Muscle of back (tissue), 13 donors: ENCODE measurements at places on chromosomes 7 and 10.

DNA sequence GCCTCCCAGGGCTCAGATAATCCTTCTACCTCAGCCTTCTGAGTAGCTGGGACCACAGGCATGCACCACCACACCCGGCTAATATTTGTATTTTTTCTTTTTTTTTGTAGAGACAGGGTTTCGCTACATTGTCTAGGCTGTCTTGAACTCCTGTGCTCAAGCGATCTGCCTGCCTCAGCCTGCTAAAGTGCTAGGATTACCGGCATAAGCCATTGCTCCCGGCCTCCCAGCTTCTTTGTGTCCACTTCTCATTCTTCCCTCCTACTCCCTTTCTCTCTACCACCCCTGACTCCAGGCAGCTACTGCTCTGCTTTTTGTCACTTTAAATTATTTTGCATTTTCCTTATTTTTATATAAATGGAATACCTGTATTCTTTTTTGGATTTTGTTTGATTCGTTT, 83.4 kb downstream of the PALS2 start:
- no peak for DNase-seq

DNA sequence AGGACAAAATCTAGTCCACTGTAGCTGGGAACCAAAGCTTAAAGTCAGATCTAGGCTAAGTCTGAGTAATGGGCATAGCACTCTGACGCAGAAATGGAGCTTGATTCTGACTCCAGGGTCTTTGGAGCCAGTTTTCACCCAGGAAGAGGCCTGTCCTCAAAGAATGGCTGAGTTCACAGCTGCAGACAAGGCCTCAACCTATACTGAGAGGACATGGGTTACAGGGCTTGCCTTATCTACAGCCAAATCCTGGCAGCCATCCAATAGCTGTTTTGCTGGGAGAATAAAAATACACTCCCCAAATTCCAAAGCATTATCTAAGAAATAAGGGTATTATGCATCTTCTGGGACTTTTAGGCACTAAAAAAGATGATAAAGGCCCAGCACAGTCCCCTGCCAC, 154.8 kb downstream of the RAPGEF5 start:
- DNase-seq = no peak

- DNase-seq = no peak
These were observed 40.9 kb downstream of the BMPER start for GRCh38 chr7:33946094-33946699.

DNA sequence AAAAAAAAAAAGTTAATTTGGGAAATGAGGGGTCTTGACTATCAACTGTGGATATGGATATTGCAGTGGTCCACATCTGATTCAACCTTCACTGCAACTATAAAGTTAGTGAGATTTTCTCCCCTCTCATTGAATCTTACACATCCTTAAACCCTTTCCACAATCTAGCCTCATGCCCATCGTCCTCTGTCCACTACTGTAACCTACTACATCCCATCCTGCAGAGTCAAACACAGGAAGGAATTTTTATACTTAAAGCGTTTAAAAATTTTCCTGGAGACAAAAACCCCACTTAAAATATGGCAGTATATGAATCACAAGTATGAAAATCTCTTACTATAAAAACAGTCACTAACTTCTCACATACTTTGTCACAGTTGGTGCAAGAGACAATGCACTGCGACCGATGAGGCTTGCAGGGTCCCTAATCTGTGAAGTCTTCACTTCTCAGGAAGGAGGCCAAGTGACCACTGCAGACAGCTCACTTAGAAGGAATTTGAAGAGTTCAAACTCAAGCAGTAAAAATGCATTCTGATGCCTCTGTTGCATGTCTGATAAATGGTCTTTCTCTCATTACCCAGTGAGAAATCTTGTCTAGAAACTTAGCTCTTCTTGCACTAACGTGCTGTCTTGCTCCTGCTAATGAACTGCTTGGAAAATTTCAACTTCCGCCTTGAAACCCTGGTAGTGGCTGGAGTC, 50.3 kb upstream of the ST8SIA6 start:
- DNase-seq = peak; percentile 84

DNA sequence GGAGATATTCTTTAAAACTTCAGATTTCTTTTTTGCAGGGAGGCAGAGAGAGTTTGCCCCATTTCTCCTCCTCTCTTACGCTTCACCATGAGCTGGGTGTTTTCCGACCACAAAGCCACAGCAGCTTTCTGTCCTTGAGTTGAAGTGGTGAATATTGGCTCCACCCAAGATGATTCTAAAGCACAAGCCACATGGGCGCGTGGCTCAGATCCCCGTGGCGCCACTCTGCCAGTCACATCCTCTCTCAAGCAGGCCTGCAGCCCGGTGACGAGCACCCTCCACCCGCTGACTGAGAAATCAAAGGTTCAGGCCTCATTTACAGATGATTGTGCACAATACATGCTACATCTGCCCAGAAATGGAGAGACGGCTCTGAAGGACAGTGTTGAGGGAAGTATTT, 27.6 kb upstream of the RNF32 start:
- DNase-seq = no peak

- no peak for DNase-seq
These were observed 26.3 kb upstream of the CCDC7 start for GRCh38 chr10:32419615-32420014.

DNA sequence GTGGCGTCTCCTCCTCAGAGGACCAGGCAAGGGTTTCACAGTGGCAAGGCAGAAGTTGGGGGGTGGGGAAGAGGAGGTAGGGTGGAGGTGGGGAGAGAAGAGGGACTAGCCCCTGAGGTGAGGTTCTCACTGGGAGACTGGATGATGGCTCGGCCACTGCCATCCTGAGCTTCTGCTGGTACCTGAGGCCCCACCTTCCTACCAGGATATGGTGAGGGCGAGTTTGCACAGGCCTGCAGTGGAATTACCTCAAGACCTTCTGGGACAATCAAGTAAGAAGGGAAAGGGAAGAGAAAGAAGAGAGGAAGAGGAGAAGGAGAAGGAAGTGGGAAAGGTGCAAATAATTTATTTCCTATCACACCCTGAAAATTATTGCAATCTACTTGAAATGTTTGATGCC, 111.8 kb upstream of the GDF10 start:
- DNase-seq = no peak

GRCh38 chr7:72023926-72024325, 388.2 kb downstream of the CALN1 start:
- no peak for DNase-seq

- no peak for DNase-seq
These were observed 105.0 kb downstream of the PHTF2 start for GRCh38 chr7:77903597-77903996.

- no peak for DNase-seq
These were observed 39.9 kb downstream of the CALML3 start for GRCh38 chr10:5564537-5565204.

DNA sequence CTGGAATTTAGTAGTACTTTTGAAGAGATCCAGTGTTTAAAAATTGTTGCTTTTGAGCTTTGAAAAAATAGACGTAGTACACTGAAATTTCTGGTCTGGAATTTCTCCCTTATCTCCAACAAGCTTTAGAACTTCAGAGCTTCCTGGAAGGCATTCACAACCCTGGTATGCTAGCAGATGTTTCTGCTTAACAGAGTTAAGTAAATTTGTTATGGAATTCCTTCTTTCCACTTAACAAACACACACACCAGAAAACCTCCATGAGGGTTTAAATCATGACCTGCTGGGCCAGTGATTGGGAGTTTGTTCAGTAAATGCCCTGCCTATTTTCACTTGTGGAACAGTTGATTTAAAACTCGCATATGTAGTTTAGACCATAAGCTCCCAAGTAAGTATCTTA, 13.7 kb downstream of the ASB15 start:
- no peak for DNase-seq

- no peak for DNase-seq
These were observed 18.1 kb downstream of the HACD1 start for GRCh38 chr10:17599089-17599488.
